Kidney (tissue), 22 donors: ENCODE measurements at places on chromosomes 7 and 10.

GRCh38 chr7:50779427-50779826, 3.3 kb downstream of the GRB10 start:
- no peak overlapping the region for H3K27ac ChIP-seq
- H3K4me1 ChIP-seq = peaks cover 17% of the 10 kb centered on the region
- H3K27me3 ChIP-seq = no peaks in the 10 kb centered on the region
- no peak for DNase-seq

GRCh38 chr7:37916673-37917660, at the start of gene SFRP4:
Gene SFRP4 (minus strand): TSS chr7:37916817. CDS start chr7:37916537, 280 bp downstream.
- H3K4me3 ChIP-seq = peak within 1 kb of the TSS; percentile 40
- DNase-seq = peak; percentile 85
- no peaks in the 10 kb centered on the region for H3K36me3 ChIP-seq
- no peaks in the 10 kb centered on the region for H3K27me3 ChIP-seq

DNA sequence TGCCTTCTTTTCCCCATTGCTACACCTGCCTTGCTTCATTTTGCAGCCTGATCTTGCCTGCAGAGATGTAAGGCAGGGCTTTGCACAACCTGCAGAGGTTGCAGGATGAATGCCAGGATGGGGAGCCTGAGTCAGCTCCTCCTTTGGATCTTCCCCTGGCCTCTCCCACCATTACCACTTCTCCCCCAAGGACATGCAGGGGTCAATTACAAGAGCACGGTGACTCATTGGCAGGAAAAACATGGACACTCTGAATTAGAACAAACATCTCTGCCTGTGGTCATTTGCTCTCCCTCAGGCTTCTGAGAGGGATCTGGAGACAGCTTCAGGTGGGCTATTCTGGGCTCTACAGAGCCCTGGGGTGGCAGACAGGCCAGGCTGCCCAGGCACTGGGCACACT, 89.2 kb downstream of the HERPUD2 start:
- no peaks in the 10 kb centered on the region for H3K27me3 ChIP-seq
- no peak for DNase-seq
- H3K27ac ChIP-seq = no peak overlapping the region
- H3K4me3 ChIP-seq = no peak overlapping the region

GRCh38 chr10:102375250-102375649, 20.3 kb upstream of the NFKB2 start:
- no peaks in the 10 kb centered on the region for H3K27me3 ChIP-seq
- no peak overlapping the region for H3K4me3 ChIP-seq
- peaks cover 12% of the 10 kb centered on the region for H3K36me3 ChIP-seq
- no peak overlapping the region for H3K27ac ChIP-seq

- peaks cover 24% of the 10 kb centered on the region for H3K36me3 ChIP-seq
- DNase-seq = no peak
- H3K27ac ChIP-seq = no peak overlapping the region
Measured at GRCh38 chr7:107993891-107994291, 9.1 kb downstream of the LAMB1 start.
